ENCODE measurements at places on chromosomes 7 and 10.

DNA sequence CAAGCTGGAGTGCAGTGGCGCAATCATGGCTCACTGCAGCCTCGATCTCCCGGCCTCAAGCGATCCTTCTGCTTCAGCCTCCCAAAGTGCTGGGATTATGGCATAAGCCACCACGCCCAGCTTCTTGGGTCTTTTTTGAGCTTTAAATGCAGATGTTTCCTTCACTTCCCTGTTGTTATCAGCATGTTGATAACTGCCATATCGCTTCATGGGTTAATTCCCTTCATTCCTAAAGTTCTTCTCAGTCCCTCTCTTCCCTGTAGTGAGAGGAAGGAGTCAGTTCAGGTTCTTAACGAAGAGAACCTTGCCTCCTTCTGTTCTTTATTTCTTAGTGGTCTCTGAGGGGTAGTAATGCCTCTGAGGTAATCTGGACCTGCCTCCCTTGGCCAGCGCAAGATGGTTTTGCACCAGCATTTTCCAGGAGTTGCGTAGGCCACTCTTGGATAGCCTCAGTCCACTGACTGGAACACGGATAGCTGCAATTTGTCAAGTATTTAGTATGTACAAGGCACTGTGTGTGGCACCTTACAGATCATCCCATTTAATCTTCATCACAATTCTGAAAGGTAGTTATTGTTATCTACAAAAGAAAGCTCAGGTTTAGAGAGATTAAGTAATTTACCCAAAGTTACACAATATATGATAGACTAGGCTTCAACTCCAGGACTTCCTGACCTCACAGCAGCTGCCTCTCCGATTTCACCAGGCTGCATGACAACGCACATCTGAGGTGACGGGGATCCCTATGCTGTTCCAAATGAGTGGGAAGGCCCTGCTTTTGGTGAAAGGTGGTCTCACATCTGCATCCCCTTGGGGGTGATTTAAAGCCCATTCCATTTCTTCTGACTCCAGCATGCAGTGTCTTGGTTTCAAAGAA lies 60.5 kb downstream of the GATA3 start:
- no peak for DNase-seq

- DNase-seq, result no peak
These were observed 100.3 kb upstream of the SVIL start for GRCh38 chr10:29734962-29735627.

GRCh38 chr10:43361547-43362190 lies 9.8 kb upstream of the FXYD4 start:
- DNase-seq, result no peak

- DNase-seq, result no peak
These were observed 128.0 kb upstream of the C1GALT1 start for GRCh38 chr7:7054252-7054830.

DNA sequence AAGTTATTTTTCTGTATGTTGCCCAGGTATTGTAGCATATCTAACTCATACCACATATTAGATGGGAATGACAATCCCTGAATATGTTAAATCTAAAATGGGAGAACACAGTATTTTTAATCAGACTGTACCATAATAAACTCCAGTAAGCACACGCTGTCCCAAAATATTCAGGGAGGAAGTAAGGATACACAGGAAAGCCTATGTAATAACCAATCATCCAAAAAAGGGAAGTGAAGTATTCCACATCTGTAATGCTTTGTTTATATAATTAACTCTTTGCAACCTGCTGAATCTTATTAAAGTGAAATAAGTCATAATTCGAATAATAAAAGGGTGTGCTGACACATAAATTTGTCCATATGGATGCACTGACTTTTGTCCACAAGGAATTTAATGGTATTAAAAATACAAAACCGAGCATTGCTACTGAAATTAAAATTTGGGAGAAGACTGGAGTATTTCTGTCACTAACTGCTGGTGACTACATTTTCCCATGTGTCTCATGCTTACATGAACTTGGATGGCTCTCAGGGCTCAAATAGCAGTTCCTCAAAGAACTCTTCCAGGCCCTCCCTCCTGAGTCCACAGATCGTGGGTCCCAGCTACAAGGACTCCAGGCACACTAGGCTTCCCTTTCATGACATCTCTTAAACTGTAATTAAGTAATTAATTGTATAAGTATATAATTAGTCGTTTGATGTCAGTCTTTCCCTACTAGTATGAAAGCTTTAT lies 120.6 kb downstream of the NEBL start:
- DNase-seq, result no peak

- no peak for DNase-seq
These were observed 158.5 kb upstream of the AUTS2 start for GRCh38 chr7:69439636-69440325.
